Stimulated activated CD4-positive, alpha-beta T cell treated with anti-CD3 and anti-CD28 coated beads, Interleukin-4, amount 100 ng/mL, for 48 hours (primary cell): ENCODE measurements at places on chromosomes 5 and 9.

GRCh38 chr5:139884144-139884543 lies 88.5 kb downstream of the PSD2 start:
- no peak for DNase-seq

DNA sequence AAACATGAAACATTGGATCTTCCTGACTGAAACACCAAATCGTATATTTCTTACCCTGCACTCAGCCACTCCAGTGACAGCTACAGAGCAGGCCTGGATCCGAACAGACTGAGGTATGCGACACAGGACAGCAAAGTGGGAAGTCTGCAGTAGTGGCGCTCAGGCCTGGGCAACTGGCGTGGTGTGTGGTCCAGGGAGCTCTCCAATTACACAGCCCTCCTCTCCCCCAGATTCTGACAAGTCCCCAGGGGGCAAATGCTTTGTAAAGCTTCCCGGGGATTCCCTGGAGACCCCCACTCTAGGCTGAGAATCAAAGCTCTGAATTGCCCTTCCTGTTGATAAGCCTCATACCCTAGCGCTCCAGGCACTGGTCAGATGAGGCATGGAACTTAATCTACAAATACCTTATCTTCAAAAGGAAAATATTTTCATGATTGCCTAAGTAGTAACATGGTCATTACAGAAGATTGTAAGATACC lies 104.8 kb upstream of the ERCC6L2 start:
- DNase-seq: no peak

DNA sequence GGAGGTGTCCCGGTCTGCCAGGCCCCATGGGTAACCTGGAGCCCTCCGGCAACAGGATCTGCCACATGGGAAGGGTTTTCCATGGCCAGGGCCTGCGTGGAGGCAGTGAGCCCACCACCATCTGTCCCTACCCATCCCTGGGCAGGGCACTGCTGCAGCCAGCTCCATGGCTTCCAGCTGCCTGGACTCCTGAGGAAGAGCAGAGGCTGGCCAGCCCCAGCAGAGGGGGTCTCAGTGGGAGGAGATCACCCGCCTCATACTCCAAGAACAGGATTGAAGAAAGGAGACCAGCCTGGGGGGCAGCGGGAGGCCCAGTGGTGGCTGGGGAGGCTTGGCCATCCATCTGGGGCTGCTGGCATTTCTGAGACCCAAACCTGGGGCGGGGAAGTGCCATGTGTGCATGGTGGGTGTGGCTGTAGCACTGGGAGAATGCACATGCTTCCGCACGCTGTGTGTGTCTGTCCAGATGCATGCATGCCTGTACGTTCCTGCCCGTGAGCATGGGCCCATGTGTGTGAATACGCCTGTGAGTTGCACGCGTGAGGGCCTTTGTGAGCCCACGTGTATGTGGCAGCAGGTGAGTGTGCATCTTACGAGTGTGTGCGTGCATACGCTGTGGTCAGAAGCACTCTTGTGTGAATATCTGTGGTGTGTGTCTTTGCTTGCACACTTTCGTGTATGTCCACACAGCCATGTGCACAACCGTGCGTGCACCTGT lies 78.5 kb downstream of the LMX1B start:
- no peak for DNase-seq

DNA sequence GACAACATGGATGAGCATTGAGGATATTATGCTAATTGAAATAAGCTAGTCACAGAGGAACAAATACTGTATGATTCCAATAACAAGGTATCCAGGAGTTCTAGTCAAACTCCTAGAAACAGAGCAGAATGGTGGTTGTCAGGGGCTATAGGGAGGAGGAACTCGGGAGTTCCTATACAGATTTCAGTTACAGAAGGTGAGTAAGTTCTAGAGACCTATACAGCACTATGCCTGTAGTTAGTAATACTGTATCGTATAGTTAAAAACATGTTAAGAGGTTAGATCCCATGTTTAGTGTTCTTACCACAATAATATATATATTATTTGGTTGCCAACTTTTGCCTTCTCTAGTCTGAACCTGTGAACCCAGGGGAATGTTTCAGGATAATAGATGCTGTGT lies 7.9 kb upstream of the OXCT1 start:
- no peak for DNase-seq

- DNase-seq: no peak
Measured at GRCh38 chr5:115898656-115899055, 56.9 kb downstream of the AP3S1 start.

- no peak for DNase-seq
Measured at GRCh38 chr9:75939536-75940111, 49.2 kb downstream of the PCSK5 start.

- no peak for DNase-seq
Measured at GRCh38 chr9:35258660-35259474, 97.1 kb downstream of the UNC13B start.

- no peak for DNase-seq
Measured at GRCh38 chr5:169072233-169072632, 228.7 kb downstream of the SLIT3 start.

DNA sequence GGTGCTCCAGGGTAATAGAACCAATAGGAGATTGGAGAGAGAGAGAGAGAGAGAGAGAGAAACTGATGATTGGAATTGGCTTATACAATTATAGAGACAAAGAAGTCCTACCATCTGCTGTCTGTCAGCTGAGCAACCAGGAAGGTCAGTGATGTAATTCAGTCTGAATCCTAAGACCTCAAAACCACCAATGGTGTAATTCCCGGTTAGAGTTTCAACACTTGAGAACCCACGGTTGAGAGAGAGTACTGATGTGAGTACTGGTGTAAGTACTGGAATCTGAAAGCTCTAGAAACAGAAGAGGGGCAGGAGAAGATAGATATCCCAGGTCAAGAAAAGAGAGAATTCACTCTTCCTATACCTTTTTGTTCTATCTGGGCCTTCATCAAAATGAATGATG lies 775.8 kb downstream of the EFNA5 start:
- no peak for DNase-seq

DNA sequence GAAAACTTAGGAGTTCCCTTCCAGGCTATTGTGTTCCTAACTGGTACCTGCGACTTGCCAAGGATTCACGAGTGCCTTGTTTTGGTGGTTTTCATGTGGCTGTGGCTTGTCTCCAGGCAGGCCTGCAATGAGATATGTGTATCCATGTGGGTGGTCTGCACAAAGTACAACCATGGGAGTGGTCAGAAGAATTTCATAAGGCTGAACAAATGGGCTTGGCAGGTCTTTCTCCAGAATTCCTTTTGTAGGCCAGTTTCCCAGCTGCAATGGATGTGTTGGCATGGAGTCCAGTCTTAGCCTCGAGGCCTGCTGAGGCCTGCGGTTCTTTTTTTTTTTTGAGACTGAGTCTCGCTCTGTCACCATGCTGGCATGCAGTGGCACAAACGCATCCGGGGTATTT lies 28.8 kb upstream of the MELK start:
- DNase-seq: no peak

GRCh38 chr5:111984044-111984443 lies 227.1 kb upstream of the NREP start:
- DNase-seq: no peak

GRCh38 chr9:13411791-13412190 lies 132.3 kb upstream of the MPDZ start:
- DNase-seq: no peak

DNA sequence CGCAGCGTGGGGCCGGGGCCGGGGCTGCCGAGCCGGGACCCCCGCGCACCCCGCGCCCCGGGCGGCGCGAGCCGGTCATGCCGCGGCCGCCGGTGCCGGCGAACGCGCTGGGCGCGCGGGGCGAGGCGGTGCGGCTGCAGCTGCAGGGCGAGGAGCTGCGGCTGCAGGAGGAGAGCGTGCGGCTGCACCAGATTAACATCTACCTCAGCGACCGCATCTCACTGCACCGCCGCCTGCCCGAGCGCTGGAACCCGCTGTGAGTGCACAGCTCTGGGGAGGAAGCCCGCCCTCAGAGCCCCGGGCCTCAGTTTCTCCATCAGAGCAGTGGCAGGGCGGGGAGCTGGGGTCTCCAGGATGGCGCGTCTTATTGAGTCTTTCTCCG lies 335 bp downstream of the GALNT12 start:
- DNase-seq: no peak

DNA sequence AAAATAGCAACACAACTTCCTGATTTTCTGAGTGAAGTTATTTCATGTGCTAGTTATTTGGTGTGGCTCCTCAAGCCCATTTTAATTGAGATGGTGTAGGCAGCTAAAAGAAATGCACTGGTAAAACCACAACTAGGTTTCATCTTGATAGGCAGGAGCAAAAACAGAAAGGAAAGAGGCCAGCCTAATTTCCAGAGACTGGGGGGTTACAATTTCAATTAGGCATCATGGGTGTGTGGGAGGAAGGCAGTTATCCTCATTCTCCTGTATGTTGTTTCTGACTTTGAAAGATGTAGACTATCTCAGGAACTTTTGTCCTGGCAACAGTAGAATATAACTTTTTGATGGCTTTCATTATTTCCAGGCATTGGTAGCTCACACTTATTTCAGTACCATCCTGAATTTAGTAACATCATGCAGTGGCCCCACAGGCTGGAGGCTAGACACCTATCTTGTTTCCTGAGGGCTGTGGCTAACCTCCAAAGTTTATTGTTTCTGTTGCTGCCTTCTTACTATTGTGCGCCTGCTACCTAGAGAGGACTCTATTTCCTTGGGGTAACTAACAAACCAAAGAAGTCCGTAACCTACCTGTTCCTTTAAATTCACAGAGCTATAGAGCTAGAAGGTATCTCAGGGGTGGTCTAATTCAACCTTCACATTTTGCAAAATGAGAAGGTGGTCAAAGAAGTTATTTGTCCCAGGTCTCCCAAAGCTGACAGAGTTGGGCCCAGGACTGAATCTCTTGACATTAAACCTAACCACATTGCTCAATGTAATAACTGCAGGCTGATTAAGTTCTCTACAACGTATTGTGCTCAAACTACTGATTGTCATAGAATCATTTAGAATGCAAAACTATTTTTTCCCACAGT lies 42.4 kb downstream of the FYB1 start:
- DNase-seq: no peak

DNA sequence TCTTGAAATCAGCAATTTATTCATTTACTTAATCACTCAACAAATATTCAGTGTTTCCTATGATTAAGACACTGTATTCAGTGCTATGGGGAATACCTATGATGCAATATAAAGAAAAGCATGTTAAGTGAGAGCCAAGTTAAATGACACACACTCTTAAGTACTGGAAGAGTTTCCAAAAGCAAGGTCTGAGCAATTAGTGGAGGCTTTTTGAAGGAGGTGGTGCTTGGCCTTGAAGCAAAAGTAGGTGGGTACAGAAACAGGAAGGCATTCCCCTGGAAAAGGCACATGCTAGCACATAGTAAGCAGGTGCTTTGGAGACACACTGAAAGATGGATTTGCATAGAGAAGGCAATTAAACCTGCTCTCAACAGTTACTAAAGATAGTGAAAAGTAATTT lies 4.0 kb downstream of the TSLP start:
- no peak for DNase-seq

- DNase-seq: no peak
Measured at GRCh38 chr5:91379246-91379913, 3.7 kb downstream of the ARRDC3 start.

- no peak for DNase-seq
Measured at GRCh38 chr5:64666078-64666477, 24.2 kb upstream of the SHISAL2B start.

DNA sequence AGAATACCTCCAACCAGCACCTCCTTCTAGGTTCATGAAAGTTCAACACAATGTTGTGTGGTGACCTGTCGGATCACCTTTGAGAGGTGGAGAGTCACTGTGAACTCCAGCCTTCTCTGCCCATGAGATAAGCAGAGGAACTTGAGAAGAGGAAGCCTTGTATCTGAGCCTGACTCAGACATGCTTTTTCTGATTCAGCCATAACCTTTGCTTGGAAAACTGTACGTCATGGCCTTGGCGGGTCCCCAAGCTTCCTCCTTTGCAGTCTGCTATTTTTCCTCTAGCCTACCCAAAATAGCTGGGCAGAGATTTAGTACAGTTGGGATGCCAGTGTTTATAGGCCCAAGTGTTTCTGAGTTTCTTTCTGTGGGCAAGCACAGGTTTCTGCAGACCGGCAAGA lies 274.7 kb downstream of the CETN3 start:
- no peak for DNase-seq

DNA sequence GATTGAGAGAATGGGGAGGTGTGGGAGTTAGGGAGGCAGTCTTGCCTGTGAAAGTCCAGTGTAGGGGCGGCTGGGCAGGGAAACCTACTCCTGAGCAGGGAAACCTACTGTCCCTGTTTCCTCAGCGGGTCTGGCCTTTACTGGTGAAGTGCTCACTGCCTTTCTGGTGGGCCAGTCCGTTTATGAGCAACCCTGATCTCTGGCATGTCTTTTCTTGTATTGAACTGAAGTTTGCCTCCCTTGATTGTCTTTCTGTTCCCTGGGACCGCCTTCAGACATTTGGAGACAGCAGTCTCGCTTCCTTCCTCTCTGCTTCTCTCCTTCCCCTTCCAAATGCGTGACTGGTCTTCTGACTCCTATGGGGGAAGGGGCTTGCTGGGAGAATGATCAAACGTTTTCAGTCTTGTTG lies 2.9 kb downstream of the SNX18 start:
- DNase-seq: no peak

DNA sequence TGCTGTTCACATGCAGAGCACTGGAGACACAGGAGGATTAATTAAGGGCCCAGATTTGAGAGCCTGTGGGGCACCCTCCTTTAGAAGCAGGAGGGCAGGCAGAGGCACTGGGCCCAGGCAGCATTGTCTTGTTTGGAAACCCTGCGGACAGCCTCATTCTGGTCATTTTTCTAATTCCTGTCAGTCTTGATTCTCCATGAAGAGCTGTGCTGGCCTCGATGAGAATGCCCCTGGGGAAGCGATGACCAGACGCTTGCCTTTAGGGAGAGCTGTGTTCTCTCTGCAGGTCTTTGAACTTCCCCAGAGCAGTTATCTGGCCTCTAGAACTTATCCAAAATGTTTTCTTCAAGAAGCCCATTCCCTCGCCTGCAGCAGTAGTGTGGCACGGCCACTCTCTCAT lies 117.8 kb upstream of the PTCH1 start:
- DNase-seq: no peak

GRCh38 chr5:53302529-53302928 lies 177.9 kb upstream of the FST start:
- DNase-seq: no peak

DNA sequence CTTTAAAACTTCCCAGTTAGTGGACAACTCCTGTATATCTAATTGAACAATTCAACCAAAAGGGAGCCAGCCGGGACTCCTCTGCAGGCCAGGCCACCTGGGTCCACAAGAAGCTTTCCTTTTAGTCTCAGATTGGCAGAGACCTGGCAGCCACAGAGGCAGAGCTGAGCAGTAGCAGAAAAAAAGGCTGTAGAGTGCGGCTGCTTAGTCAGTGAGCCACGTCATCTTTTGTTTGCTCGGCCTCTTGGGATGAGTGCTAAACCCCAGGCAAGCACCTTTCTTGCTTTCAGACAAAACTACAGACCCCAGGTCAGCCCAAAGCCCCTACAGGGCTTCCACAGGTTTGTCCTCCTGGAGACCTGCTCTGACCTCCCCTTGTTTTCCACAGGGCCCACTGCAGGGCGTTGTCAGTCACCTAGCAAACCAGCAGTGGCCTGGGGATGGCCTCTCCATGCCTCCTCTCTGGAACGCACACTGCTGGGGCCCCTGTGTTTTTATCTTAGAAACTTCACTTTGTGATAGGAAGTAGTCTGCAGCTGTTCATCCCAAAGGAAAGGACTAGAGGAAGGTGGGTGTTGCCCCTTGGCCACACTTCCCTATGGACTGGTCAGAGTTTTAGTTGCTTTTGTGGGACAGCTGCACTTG lies 49.9 kb downstream of the SHB start:
- no peak for DNase-seq
